Esophagus muscularis mucosa (tissue), 4 donors: ENCODE measurements at places on chromosomes 16 and 17. TPM values are rescaled to one million over a fixed set of nuclear protein-coding genes. Genes with fewer than 3 reads are reported as not detected.
A peak's percentile ranks its signal among the peaks of the same experiment; 100 is the strongest.

- no peak overlapping the region for H3K4me3 ChIP-seq
- H3K27me3 ChIP-seq, result no peaks in the 10 kb centered on the region
- H3K27ac ChIP-seq, result no peak overlapping the region
- peak; percentile 26 for DNase-seq
Observed at GRCh38 chr16:52068447-52069074, 478.4 kb downstream of the TOX3 start.

GRCh38 chr17:73240561-73240960 is 21.1 kb downstream of the CPSF4L start:
- no peak for DNase-seq
- H3K4me1 ChIP-seq, result peaks cover 17% of the 10 kb centered on the region
- H3K27ac ChIP-seq, result no peak overlapping the region
- no peaks in the 10 kb centered on the region for H3K27me3 ChIP-seq
- H3K36me3 ChIP-seq, result peaks cover 6% of the 10 kb centered on the region

DNA sequence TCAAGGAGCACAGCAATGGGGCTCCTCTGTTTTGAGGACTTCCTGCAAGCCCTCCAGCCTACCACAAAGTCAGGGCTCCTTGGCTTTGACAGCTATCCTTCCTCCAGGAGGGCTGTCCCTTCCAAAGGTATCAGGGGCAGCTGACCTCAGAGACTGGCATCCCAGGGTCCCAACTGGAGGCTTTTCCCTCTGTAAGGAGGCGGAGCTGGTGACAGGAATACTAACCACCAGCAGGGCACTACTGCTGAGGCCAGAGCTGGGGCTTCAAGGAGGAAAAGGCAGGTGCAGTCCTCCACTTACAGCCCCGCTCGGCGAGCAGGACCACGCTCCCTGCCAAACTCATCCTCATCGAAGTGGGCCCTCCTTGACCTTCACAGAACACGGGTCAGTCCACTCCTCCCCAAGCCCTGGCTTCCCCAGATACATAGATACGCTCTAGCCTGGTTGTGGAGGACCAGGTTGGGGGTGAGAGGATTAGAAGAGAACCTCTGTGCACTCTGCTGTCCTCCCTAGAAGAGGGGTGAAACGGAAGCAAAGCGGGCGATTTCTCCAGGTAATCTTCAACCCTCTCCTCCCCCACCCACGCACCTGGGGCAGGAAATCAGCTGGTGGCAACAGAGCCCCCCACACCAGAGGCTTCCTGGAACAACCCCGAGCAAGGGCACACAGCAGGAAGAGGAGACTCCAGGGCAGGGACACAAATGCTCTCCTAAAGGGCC is 20.5 kb downstream of the ST3GAL2 start:
- H3K4me1 ChIP-seq, result peaks cover 59% of the 10 kb centered on the region
- no peak for DNase-seq
- H3K36me3 ChIP-seq, result no peaks in the 10 kb centered on the region
- no peak overlapping the region for H3K27ac ChIP-seq
- H3K4me3 ChIP-seq, result no peak overlapping the region
- no peaks in the 10 kb centered on the region for H3K27me3 ChIP-seq

GRCh38 chr16:48613061-48613957 is 3.3 kb upstream of the N4BP1 start:
- H3K27me3 ChIP-seq, result no peaks in the 10 kb centered on the region
- no peaks in the 10 kb centered on the region for H3K36me3 ChIP-seq
- no peak for DNase-seq
- no peak overlapping the region for H3K4me3 ChIP-seq
- peak overlapping the region; percentile 25 for H3K27ac ChIP-seq

GRCh38 chr17:36550491-36551417 is 6.0 kb downstream of the GGNBP2 start:
- peaks cover 11% of the 10 kb centered on the region for H3K36me3 ChIP-seq
- DNase-seq, result no peak
- no peak overlapping the region for H3K4me3 ChIP-seq
- H3K27ac ChIP-seq, result no peak overlapping the region

GRCh38 chr16:67216612-67217490 is 10.1 kb upstream of the TMEM208 start:
- H3K4me1 ChIP-seq, result peaks cover 21% of the 10 kb centered on the region
- H3K36me3 ChIP-seq, result no peaks in the 10 kb centered on the region
- no peak overlapping the region for H3K4me3 ChIP-seq
- peak overlapping the region; percentile 55 for H3K27ac ChIP-seq

- no peak for DNase-seq
- H3K36me3 ChIP-seq, result no peaks in the 10 kb centered on the region
- H3K4me3 ChIP-seq, result no peak overlapping the region
- no peaks in the 10 kb centered on the region for H3K27me3 ChIP-seq
- no peak overlapping the region for H3K27ac ChIP-seq
Observed at GRCh38 chr16:66131156-66131807, 235.2 kb upstream of the CDH5 start.

DNA sequence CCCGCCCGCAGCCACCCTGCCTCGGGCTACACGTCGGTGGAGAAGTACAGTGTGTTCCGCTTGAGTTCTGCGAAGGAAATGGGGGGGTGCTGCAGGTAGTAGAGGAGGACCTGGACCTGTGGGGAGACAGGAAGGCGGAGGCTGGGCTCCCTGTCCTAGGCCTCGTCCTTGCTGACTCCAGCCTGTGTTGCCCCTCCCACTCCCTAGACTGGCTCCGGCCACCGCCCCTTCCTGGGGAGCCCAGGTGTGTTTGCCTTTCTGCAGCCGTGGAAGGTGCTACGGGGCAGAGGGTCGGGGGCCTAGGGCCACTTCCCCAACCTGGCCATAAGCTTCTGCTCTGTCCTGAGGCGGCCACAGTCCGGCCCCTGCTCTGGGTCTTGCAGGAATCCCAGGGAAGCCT is 9.1 kb downstream of the TIMM22 start:
- H3K27me3 ChIP-seq, result no peaks in the 10 kb centered on the region
- peak overlapping the region; percentile 32 for H3K4me3 ChIP-seq
- peaks cover 18% of the 10 kb centered on the region for H3K36me3 ChIP-seq
- DNase-seq, result no peak
- H3K27ac ChIP-seq, result peak overlapping the region; percentile 92
- peaks cover 97% of the 10 kb centered on the region for H3K4me1 ChIP-seq

DNA sequence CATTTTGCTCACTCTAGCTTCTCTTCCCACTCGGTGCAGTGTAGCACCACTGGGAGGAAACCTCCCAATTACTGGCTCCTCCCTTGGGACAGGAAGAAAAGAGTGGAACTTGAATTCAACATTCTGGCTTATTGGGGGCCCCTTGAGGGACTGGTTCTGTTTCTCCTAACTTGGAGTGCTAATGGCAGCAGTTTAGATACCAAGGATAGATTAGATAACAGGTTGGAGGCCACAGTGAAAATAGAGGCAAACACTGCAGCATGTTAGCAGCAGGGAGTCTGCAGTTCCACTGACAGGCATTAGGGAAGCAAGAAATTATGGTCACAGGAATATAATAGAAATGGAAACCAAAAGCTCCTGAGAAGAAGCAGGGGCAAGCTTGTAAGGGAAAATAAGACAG is 322.0 kb downstream of the ABCC12 start:
- H3K27ac ChIP-seq, result no peak overlapping the region
- no peaks in the 10 kb centered on the region for H3K36me3 ChIP-seq
- H3K27me3 ChIP-seq, result no peaks in the 10 kb centered on the region
- DNase-seq, result no peak
- no peak overlapping the region for H3K4me3 ChIP-seq
- H3K4me1 ChIP-seq, result no peaks in the 10 kb centered on the region

GRCh38 chr17:5226940-5227878 is 7.5 kb downstream of the SCIMP start:
- H3K4me3 ChIP-seq, result no peak overlapping the region
- H3K36me3 ChIP-seq, result peaks cover 40% of the 10 kb centered on the region
- H3K4me1 ChIP-seq, result no peaks in the 10 kb centered on the region
- no peaks in the 10 kb centered on the region for H3K27me3 ChIP-seq

DNA sequence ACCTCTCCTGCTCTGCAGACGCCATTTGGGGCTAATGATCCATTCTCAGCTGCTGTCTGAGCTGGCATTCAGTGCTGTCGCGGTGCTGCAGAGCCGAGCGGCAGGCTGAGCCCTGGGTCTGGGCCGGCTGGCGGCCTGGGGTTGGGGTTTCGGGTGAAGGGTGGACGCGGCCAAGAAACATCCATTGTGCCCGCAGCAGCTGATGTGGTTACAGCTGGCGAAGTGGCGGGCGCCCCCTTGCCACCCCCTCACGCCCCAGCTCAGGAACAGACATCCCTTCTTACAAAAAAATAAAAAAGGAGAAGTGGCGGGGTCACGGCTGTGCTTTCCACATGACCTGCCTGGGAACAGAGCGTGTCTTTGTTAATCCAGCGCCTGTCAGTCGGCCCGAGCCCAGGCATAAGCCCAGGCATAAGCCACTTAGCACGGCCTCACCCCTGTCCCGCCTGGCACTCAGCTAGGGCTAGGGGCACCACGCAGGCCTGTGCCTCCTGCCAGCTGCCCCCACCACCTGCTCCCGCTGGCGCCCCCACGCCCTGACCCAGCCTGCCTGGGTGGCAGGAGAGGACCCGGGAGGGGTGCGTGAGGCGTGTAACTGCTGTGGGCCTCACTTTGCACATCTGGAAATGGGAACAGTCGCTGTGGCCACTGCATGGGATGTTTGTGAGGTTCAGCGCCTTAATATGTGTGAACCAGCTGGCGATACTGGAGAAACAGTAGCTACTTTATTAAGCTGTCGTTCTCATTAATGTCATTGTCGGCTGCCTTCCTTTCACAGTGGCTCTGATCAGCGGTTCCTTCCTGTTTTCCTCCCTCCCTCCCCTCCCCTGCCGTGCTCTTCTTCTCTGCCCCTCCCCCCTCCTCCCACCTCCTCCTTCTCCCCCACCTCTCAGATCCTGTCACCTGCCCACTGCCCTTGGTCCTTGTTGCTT is 197.7 kb upstream of the CIBAR2 start:
- no peak for DNase-seq
- no peaks in the 10 kb centered on the region for H3K27me3 ChIP-seq
- H3K4me3 ChIP-seq, result no peak overlapping the region
- H3K27ac ChIP-seq, result peak overlapping the region; percentile 29
- no peaks in the 10 kb centered on the region for H3K36me3 ChIP-seq
- peaks cover 44% of the 10 kb centered on the region for H3K4me1 ChIP-seq

GRCh38 chr16:2963074-2963722 is 877 bp upstream of the KREMEN2 start:
- no peaks in the 10 kb centered on the region for H3K36me3 ChIP-seq
- H3K27me3 ChIP-seq, result peaks cover 34% of the 10 kb centered on the region
- DNase-seq, result no peak
- no peak overlapping the region for H3K27ac ChIP-seq

DNA sequence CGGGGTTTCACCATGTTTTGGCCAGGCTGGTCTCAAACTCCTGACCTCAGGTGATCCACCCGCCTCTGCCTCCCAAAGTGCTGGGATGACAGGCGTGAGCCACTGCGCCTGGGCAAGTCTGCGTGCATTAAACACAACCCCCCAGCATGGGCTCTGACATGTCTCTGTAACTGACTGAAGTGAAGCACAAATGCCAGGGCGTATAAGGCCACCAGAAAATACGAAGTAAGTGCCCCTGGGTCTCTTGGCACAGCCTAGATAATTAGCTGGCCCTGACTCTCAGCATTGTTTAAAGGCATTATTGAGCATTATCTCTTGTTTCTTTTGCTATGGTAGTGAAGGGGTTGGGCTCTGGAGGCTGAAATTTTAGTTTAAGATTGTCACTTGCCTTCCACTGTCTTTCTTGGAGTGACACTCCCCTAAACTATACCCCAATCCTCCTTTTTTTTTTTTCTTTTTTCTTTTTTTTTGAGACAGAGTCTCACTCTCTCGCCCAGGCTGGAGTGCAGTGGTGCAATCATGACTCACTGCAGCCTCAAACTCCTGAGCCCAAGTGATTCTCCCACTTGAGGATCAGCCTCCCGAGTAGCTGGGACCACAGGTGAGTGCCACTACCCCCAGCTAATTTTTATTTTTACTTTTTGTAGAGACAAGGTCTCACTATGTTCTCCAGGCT is 8.2 kb upstream of the SEC14L1 start:
- peaks cover 29% of the 10 kb centered on the region for H3K4me1 ChIP-seq
- no peaks in the 10 kb centered on the region for H3K27me3 ChIP-seq
- H3K27ac ChIP-seq, result no peak overlapping the region
- DNase-seq, result no peak
- no peak overlapping the region for H3K4me3 ChIP-seq

- H3K27me3 ChIP-seq, result no peaks in the 10 kb centered on the region
- H3K4me3 ChIP-seq, result peak overlapping the region; percentile 67
- no peak for DNase-seq
- no peaks in the 10 kb centered on the region for H3K36me3 ChIP-seq
- peaks cover 12% of the 10 kb centered on the region for H3K4me1 ChIP-seq
Observed at GRCh38 chr17:30832438-30833124, 815 bp downstream of the ATAD5 start.

- no peak overlapping the region for H3K4me3 ChIP-seq
- peak overlapping the region; percentile 27 for H3K27ac ChIP-seq
- no peaks in the 10 kb centered on the region for H3K27me3 ChIP-seq
- DNase-seq, result no peak
Observed at GRCh38 chr16:50259334-50260205, 6.8 kb upstream of the ADCY7 start.

DNA sequence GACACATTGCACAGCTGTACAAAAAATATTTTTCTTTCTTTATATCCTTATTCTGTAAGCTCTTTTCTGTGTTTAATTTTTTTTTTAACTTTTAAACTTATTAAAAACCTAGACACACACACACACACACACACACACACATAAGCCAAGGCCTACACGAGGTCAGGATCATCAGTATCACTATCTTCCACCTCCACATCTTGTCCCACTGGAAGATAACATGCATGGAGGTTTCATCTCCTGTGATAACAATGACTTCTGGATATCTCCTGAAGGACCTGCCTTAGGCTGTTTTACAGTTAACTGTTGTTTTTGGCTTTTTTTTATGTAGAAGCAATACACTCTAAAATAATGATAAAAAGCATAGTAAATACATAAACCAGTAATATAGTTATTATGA is 71.2 kb downstream of the TNRC6C start:
- no peak overlapping the region for H3K27ac ChIP-seq
- H3K27me3 ChIP-seq, result no peaks in the 10 kb centered on the region
- H3K4me3 ChIP-seq, result no peak overlapping the region
- peaks cover 7% of the 10 kb centered on the region for H3K36me3 ChIP-seq
- peaks cover 33% of the 10 kb centered on the region for H3K4me1 ChIP-seq

DNA sequence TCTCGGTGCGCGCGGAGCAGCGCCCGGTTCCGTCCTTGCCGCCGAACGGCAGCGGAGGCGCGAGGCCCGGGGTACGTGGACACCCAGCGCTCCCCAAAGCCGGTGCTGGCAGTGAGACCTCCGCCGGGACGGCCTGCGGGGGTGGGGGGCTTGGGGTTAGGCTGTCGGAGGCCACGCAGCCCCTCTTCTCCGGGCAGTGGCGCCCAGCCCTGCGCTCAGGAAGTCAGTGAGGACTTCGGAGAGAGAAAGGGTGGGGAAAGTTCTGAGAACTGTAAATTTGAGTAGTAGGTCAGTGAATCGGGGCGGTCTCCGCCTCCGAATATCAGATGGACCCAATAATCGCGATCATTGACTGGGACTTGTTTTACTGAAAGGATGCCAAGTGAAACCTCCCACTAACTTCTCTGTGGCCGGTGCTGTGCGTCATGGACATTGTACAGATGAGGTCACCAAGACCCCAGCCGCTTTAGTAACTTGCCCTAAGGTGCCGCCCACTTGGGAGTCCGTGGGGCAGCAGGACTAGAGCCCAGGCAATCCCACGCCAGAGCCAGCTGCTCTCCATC is 468 bp downstream of the IL4R start:
- H3K36me3 ChIP-seq, result no peaks in the 10 kb centered on the region
- peaks cover 59% of the 10 kb centered on the region for H3K4me1 ChIP-seq
- DNase-seq, result no peak

CA5A gene
- not detected for total RNA-seq

KRT35 gene
- not detected for total RNA-seq

MBTD1 gene
- total RNA-seq, result 9.3 TPM

PIRT gene
- total RNA-seq, result 3.5 TPM

DBF4B gene
- total RNA-seq, result 3.7 TPM

SECTM1 gene
- 13.8 TPM for total RNA-seq

TBC1D26 gene
- total RNA-seq, result 0.23 TPM

CLEC3A gene
- total RNA-seq, result 0.17 TPM

KRT34 gene
- total RNA-seq, result not detected

RGS9 gene
- 35.3 TPM for total RNA-seq
